ENCODE measurements at places on chromosomes 16 and 17. TPM values are rescaled to one million over a fixed set of nuclear protein-coding genes. Genes with fewer than 3 reads are reported as not detected.

The WRAP53 gene
- total RNA-seq, result 9.4 TPM

The CLEC18C gene
- 0.41 TPM for total RNA-seq

The CCDC200 gene
- total RNA-seq, result 2.7 TPM

The KRT36 gene
- not detected for total RNA-seq

The SEC14L5 gene
- 0.74 TPM for total RNA-seq

- DNase-seq, result no peak
Measured at GRCh38 chr16:66592241-66592640, 12.3 kb upstream of the CMTM3 start.

- DNase-seq, result no peak
Measured at GRCh38 chr17:70622368-70623260, 453.3 kb downstream of the KCNJ2 start.

GRCh38 chr16:87635541-87636049 is 33.3 kb downstream of the JPH3 start:
- peak; percentile 13 for DNase-seq
